ENCODE measurements at places on chromosomes 6 and 20. TPM values are rescaled to one million over a fixed set of nuclear protein-coding genes. Genes with fewer than 3 reads are reported as not detected.

Gene CCNC
- 92.1 TPM for total RNA-seq

Gene TCP11
- 0.41 TPM for total RNA-seq

GRCh38 chr6:142706210-142706609 lies 238.8 kb downstream of the HIVEP2 start:
- DNase-seq: no peak

DNA sequence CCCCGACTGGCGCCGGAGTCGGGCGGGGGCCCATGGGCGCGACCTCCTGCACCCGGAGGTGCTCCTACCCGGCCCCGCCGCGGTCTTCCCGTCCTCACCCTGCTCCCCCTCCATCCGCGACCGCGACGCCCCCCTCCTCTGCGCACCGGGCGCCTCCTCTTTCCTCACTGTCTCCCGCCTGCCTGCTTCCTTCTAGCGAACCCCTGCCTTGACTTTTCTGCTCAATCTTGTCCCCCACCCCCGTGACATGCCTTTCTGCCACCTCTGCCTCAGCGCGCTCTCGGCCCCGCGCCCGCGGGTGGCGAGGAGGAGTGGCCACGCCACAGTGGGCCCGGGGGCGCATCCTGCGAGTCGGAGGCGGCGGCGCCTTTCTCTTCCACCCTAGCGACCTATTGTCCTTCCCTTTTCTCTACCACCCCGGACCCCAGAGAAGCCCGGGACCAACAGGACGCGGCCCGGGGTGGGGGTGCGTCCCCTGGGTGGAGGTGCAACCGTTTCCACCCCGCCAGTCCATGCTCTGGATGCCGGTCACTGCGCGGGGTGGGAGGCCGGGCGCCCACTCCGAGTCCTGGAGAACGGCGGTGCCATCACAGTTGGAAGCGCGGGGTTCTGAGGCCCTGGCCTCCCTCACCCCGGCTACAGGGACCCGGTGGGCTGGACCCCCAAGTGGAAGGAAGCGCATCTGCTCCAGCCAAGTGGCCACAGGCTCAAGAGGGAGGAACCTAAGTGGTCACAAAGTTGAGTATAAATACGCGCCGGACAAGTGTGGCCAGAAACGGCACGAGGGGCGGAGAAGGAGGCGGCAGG lies 2.0 kb downstream of the PDE10A start:
- no peak for DNase-seq

- no peak for DNase-seq
Measured at GRCh38 chr20:37131486-37131885, 35.7 kb upstream of the RBL1 start.
